ENCODE measurements at places on chromosomes 2 and 18. TPM values are rescaled to one million over a fixed set of nuclear protein-coding genes. Genes with fewer than 3 reads are reported as not detected.

DNA sequence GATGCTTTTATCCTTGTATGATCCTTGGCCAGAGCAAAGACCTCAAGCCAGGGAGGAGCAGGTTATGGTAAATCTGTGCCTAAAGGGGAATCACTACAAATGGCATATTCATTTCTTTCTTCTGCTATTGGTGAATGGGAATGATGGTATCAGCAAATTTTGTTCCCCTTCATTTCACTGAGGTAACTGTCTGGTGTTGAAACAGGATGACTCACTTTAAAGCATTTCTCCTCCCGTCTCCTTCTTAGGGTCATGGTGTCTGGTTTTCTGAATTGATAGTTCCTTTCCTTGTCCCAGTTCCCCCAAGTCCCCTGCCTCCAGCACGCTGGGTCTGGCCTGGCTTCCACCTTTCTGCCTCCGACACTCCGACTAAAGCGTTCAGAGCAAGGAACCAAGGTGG, 109.2 kb downstream of the MREG start:
- DNase-seq: peak; percentile 72

- DNase-seq: no peak
Measured at GRCh38 chr18:5662586-5663090, 118.8 kb upstream of the EPB41L3 start.

GRCh38 chr2:45068571-45069140, 59.4 kb upstream of the SIX2 start:
- no peak for DNase-seq

DNA sequence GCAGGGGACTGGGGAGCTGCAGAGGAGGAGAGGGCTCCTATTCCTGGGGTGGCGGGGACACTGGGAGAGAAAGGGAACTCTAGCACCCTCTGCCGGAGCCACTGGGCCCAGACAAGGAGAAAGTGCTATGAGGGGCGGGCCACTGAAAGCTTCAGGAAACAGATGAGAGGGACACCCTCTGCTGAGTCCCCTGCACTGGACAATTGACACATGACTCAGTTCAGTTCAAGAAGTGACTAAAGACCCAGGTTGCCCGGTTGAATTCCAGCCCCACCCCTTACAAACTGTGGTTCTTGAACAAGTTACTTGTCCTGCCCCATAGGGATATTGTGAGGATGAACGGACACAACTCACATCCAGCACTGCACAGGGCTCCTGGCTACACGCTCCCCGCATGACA, 5.0 kb downstream of the RUFY4 start:
- peak; percentile 5 for DNase-seq

ERFE gene
- 39.5 TPM for total RNA-seq

ZNF521 gene
- not detected for total RNA-seq

PLCL1 gene
- total RNA-seq: not detected

MROH2A gene
- not detected for total RNA-seq

DNA sequence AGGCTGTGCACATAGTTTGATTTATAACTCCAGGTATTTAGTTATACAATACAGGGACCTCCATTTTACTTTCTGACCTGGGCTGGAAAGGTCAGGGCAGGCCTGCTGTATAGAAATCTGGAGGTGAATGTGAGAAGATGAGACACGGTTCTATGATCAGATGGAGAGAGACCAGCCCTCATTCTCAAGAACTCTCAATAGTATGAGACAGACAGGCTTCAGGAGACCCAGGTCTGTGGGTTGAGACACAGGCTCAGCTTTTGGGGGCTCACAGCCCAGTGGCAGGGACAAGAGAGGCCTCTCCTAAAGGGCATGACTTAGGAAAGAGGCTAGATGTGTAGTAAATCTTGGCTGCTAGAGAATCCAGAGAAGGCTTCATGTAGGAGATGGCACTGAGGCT, 719 bp upstream of the ATP6V1B1 start:
- DNase-seq: no peak

- DNase-seq: no peak
Measured at GRCh38 chr2:8819194-8819593, 18.2 kb downstream of the KIDINS220 start.

HOXD8 gene
- 22.0 TPM for total RNA-seq

RTP5 gene
- not detected for total RNA-seq

- no peak for DNase-seq
Measured at GRCh38 chr2:218505754-218506371, 62.3 kb downstream of the USP37 start.

GRCh38 chr2:185919155-185919554, 180.6 kb downstream of the FSIP2 start:
- DNase-seq: no peak
